Mammary epithelial cell (primary cell): ENCODE measurements at places on chromosomes 6 and 20. TPM values are rescaled to one million over a fixed set of nuclear protein-coding genes. Genes with fewer than 3 reads are reported as not detected.
A peak's percentile ranks its signal among the peaks of the same experiment; 100 is the strongest.

The CITED2 gene
- total RNA-seq = 55.8 TPM

The HTR1E gene
- not detected for total RNA-seq

The CPXM1 gene
- not detected in 2 replicates for total RNA-seq

- no peak for DNase-seq
These were observed 31.8 kb upstream of the ZNF133 start for GRCh38 chr20:18256440-18257090.

The ADGRF4 gene
- total RNA-seq = 1.3 TPM

- no peak for DNase-seq
These were observed 232.8 kb downstream of the MYLK4 start for GRCh38 chr6:2517855-2518473.

DNA sequence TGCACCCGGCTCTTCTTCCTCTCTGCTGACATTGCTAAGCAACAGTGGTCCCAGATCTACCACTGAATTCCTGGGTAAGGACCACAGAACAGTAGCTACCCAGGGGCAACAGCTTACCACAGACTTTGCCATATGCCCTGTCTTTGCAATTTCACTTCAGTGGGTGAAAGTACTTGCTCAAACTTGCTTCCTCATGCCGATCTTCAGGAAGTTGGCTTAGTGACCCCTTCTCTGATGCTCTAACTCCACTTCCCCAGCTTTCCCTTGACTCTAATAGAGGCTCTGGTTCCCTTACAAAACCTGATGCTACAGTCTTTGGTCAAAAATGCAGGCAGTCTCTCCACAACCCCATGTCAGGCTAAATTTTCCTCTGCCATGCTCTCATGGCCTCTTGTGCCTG lies 3.3 kb upstream of the TAAR5 start:
- DNase-seq = no peak

The COX4I2 gene
- not detected for total RNA-seq

- DNase-seq = peak; percentile 55
These were observed 753 bp upstream of the PERP start for GRCh38 chr6:138107752-138108592.

DNA sequence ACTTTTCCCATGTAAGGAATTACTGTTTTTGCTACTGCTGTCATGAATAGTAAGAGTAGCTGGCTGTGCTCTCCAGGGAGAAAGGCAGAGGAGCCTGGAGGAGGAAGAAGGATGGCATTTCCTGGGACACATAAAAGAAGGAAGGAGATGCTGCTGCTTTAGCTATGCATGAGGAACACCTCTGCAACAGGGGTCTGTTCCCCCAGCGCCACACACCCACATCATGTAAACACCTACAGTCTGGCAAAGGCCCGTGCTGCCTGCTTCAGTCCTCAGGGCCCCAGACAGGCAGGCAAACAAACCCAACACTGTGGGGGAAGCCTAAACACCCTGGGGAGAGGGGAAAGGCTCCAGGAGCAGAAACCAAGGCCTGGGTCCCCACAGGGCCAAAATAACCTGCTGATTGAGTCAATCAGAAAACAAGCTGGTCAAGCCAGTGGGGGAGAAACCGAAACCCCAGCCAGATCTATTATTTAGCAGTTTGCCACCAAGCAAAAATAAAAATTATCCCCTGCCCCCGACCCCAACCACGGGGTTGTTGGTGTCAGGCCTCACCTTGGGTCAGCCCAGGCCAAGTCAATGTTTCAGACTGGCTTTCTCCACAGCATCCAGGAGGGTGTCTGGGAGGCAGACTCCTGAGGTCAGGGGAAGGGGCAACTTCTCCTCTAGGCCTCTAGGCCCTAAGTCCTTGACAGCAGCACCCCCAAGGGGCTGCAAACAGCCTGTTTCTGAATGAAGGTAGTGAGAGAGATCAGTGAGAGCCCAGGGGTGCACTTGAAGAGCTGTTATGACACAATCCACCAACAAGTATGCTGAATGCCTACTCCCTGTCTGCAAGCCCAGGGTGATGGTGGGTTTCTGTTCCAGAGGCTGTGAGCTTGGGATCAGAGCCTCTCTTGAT lies 34.6 kb upstream of the SCUBE3 start:
- DNase-seq = no peak

DNA sequence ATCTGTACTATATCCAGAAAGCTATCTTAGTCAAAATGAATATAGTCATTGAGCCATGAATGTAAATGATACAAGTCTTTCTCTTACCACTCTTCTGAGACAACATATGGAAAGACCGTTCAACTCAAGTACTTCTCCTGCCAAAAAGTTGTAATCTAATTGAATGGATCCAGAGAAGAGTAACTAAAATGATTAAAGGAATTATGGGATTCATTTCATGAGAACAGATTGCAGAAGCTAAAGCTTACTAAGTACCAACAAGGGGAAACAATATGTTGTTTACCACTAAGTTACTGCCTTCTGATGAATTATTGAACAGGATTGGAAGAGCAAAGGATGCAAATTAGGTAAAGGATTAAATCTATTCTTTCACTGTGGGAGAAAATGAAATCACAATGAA lies 2.0 kb upstream of the LGSN start:
- DNase-seq = no peak

DNA sequence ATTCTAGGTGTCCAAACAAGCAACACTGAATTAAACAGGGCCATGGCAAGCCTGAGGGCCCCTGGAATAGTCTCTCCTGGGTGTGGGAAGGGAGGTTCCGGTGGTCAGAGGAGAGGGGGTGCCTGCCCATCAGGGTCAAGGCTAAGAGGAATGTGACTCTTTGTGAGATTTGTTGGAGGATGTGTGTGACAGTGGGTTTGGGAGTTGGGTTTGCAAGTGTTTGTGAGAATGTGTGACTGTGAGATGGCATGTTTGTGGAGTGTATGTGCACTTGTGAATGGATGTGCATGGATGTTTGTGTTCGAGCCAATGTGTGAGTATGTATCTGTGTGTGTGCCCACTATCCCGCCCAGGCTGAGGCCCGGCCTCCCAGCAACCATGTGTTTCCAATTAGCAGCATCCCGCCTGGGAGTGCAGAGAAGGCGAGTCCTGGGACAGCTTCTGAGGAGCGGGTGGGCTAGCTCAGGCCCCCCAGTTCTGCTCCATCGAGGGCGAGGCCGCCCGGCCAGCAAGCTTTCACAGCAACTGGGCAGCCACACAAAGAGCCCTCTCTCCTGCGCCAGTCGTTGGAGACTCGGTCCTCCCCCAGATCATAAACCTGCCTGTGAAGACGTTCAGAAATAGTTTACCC lies 12.6 kb downstream of the FOXC1 start:
- DNase-seq = no peak

The FAM210B gene
- total RNA-seq = 45.5 and 51.6 TPM in 2 replicates

DNA sequence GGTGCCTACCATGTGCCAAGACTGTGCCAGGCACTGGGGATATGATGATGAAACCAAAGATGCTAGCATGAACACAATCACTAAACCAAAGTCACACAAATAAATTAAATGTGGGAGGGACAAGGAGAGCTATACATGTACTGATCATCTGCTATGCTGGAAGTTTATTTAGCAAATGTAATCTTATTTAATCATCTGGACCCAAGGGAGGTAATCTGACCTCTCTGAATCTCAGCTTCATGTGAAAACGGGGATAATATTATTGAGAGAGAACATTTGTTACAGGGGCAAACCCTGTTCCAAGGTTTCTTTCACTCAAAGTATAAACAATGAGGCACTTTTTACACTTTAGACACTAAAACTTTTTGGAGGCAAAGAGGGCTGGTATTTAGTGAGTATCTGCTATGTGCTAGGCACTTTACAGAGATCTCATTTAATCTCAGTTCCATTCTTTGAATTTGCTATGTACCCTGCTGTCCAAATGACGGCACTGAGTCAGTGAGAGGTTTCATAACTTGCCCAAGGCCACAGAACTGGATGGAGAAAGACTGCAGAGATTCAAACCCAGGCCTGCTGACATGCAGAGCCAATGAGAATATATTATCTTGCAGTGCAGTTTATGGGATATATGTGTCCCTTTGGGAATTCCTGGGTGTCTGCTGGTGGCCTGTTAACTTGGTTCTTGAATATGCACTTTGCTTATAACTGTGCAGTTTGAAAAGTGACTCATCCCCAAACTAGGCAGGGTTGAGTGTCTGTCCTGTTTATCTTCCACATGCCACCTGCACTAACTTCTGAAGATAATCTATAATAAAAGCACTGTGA lies 3.3 kb upstream of the ASXL1 start:
- DNase-seq = peak; percentile 54

GRCh38 chr6:104281370-104281769 lies 578.3 kb downstream of the HACE1 start:
- no peak for DNase-seq

DNA sequence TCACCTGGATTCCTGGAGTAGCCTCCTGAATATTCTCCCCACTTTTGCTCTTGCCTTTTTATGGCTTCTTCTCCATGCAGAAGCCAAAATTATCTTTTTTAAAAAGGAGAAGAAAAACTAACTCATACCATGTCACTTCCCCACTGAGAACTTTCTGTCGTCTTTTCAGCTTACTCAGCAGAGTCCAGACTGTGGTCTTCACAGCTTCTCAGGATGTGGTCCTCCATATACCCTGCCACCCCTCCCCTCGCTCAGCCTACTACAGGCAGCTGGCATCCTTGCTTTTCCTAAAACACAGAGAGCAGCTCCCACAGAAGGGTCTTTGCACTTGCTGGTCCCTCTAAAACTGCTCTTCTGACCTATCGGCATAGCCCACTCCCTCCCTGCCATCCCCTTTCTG lies 89.4 kb upstream of the ISM1 start:
- no peak for DNase-seq

- DNase-seq = peak; percentile 98
These were observed 208.8 kb downstream of the ARHGAP18 start for GRCh38 chr6:129500958-129501739.

GRCh38 chr6:3732345-3733141 lies 19.0 kb downstream of the PXDC1 start:
- peak; percentile 70 for DNase-seq

- DNase-seq = no peak
These were observed 125.0 kb downstream of the C6orf118 start for GRCh38 chr6:165184192-165184979.

The COL11A2 gene
- total RNA-seq = 0.45 and 0.64 TPM in 2 replicates

The GPX5 gene
- not detected in 2 replicates for total RNA-seq
